ENCODE measurements at places on chromosomes 7 and 10.
A peak's percentile ranks its signal among the peaks of the same experiment; 100 is the strongest.

DNA sequence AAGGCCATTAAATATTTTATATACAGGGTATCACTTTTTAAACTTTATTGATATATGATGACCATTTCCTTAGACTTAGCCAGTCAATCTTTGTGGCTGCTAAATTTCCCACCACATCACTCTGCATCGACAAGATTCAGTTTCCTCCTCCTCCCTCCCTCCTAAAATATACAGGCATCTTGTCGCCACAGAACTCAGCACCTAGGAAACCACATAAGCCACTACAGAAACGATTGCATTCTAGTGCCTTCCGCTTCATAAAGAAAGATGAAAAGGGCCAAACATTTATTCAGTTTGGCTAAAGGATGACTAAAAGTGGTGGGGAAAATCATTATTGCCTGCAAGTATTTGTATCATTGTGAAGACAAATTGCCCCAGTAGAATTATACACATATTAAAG is 30.7 kb downstream of the ERCC6 start:
- peak; percentile 3 for DNase-seq

DNA sequence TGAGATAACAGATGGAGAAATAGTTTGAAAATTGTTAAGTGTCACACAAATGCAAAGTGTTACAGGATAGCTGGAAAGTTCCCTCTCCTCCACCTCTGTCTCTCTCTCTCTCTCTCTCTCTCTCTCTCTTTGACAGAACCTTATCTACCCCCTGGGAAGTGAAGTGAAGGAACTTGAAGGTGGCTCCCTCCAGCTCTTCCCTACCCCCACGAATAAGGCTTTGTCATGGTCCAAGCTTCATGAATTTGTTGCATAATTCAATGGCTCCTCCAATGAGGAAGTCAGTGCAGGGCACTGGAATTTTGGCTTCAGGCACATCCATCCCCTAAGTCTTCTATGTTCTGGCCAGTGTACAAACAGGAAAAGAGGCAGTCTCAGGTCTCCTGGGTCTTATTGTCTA is 66.4 kb downstream of the CDHR3 start:
- DNase-seq: no peak

- no peak for DNase-seq
Observed at GRCh38 chr10:72020914-72021809, 57.0 kb downstream of the CHST3 start.

- no peak for DNase-seq
Observed at GRCh38 chr7:574661-575395, 55.2 kb upstream of the PDGFA start.

DNA sequence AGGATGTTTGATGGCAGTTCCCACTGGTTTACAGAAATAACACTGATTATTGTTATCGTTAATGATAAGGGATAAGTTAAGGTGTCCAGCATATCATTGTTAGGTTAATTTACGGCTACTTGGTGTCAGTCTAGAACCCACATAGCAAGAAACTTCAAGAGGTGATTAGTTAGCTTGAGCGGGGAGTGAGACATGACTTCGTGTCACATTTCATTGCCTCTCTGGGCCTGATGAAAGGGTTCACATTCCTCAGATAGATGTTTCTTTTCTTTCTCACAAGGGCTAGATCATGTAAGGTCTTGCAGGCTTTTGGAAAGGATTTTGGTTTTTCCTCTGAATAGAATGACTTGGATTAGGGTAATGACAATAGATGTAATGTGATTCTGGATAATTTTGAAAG is 26.7 kb downstream of the WAC start:
- no peak for DNase-seq

DNA sequence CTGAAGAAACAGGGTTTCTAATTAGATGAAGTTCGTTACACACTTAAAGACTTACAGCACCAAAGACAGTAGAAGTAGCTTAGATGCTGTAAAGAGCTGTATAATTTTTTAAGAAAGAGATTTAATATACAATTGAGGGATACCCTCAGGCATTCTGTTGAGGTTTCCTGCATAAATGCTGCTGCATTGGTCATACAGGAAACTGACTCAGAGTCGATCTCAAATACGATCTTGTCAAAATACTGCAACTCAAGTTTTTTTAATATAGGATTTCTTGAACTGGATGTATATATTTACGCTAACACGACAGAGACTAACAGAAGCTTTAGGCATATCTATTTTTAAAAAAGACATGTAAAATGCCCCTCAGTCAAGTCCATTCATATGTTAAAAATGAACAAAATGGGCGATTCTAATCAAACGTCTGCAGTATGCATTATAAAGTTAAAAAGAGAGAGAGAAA is 2.4 kb upstream of the ARID5B start:
- no peak for DNase-seq

DNA sequence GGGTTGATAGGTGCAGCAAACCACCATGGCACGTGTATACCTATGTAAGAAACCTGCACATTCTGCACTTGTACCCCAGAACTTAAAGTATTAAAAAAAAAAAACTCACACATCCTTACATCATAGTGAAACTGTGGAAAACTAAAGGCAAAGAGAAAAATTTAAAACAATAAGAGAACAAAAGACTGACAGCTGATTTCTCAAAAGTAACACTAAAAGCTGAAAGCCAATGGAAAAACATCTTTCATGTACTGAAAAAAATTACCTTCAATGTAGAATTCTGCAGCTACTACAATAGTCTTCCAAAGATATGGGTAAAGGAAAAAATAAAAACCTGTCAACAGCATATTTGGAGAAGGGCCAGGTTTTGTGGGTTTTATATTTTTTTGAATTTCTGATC is 729.1 kb upstream of the NRP1 start:
- DNase-seq: no peak

- no peak for DNase-seq
Observed at GRCh38 chr10:76428551-76429367, 997.3 kb downstream of the LRMDA start.

DNA sequence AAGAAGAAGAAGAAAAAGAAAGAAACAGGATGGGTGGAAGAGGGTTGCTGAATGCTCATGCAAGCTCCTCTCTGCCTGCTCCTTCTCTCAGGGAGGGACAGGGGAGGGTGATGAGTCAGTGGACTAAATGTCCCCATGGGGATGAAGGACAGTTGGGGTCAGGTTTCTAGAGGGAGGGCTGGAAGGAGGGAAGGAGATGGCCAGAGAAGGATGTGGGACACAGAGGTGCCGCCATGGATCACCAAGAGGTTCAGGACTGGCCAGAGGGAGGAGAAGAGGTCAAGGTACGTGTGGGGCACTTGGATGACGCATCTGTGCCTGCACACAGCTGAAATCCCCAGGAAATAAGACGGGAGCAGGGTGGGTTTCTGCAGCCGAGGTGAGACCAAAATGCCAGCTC is 88.9 kb upstream of the GTF2I start:
- no peak for DNase-seq

DNA sequence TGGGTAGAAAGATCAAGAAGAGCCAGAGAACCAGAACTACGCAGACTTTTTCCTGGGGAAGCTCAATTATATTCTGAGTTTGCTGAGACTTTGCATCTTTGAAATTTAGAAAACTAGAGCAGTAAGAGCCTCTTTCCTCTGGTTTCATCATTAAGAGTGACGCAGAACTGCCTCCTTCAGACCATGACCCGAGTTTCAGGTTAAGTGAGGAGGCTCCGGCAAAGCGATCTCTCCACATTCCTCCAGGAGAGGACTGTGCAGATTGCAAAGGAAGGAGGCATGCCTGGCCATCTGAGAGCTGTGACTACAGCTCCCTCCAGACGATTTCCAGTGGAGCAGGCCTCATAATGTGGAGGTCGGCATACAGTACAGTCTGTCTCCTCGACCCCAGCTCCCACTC is 115.8 kb upstream of the LANCL2 start:
- no peak for DNase-seq

- no peak for DNase-seq
Observed at GRCh38 chr10:48507933-48508790, 96.7 kb downstream of the ARHGAP22 start.

DNA sequence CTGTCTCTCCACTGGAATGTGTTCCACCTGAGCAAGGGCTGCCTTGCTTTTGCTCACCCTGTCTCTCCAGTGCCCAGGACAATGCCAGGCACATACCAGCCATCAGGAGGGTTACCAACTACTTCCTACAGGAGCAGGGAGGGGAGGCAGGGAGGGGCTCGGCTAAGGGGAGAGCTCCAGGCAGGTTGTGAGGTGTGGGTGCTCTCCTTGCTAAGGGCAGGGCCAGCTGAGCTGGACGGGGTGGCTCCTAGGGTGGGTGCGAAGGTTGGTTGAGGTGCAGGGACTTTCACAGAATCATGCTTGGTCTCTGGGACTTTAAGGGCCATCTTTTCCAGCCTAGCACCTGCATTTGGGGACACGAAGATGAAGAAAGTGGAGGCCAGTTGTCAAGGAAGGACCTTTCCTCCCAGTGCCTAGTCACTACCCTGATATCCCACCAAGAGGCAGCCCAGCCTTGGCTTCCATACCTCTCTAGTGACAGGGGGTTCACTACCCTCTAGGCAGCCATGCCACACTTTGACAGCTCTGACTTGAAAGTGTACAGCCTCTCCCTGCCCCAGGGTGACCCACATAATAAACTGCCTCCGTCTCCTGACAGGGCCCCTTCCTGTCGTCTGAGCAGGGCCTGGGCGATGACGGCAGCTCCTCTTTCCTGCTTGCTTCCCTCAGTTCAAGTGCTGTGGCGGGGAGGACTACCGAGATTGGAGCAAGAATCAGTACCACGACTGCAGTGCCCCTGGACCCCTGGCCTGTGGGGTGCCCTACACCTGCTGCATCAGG is 46.5 kb downstream of the TSPAN15 start:
- DNase-seq: peak; percentile 26

DNA sequence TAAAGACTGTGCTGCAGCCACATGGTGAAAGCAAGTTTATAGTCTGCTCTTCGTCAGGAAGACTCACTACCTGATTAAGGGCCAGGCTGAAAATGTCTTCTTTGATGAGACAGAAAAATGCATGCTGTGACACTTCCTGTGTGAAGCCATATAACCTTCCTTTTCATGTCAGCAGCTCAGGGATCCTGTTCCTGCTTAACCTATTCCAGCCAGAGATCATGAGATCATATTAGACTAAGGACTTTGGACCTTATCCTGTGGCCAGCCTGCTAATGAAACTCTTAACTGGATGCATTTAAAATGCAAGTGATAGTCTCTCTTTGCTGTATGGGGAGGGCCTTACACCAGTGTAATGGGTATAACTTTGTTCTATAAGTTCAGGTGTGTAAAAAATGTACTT is 165.2 kb downstream of the PTEN start:
- no peak for DNase-seq

DNA sequence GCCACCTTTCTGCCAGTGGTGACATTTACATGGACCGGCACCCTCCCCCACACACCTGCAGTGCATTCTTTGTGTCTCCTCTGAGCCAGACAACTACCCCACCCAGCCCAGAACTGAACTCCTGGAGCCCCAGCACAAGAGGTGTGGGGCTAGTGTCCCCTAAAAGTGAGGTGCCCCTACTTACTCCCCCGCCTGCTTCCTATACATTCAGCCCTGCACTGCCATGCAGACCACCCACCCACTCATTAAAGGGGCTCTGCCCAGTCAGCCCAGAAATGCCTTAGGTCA is 1.9 kb downstream of the SAP25 start:
- DNase-seq: no peak

DNA sequence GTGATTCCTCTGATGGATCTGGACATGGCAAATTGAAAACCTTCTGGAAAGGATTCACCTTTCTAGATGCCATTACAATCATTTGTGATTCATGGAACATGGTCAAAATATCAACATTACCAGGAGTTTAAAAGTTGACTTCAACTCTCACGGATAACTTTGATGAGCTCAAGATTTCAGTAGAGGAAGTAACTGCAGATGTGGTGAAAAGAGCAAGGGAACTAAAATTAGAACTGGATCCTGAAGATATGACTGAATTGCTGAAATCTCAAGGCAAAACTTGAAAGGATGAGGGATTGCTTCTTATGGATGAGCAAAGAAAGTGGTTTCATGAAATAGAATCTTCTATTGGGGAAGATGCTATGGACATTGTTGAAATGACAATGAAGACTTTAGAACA is 293.6 kb downstream of the ARHGAP12 start:
- DNase-seq: no peak

GRCh38 chr10:72263613-72264241 is 10.0 kb upstream of the DDIT4 start:
- DNase-seq: peak; percentile 21

DNA sequence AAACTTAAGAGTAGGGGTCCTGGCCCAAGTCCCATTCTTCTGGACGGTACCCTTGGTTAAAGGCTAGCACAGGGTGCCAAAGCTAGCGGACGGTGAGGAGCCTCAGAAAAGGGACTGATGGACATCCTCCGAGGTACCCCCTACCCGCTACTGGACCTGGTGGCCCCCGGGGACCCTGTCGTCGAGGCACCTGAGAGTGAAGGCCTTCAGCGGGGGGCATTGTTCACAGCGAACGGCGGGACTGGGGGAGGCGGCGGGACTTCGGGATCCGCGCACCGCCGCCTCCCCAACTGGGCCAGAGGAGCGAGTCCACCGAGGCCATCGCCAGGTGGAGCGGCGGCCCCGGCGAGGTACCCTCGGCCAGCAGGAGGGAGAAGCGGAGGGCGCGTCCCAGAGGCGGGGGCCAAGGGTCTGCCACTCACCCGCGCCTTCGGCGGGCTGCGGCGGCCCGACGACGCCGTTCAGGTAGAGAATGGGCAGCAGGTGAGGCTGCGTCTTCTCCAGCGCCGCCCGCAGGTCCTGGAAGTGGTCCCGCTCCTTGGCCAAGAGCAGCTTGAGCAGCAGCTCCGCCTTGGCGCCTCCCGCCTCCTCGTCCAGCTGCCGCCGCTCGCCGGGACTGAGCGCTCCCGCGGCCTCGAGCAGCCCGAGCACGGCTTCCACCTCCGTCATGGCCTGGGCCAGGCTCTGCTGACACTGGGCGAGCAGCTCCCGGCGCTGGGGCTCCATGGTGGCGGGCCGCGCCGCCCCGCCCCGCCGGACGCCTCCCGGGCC is 575 bp downstream of the DLG5 start:
- no peak for DNase-seq

- DNase-seq: no peak
Observed at GRCh38 chr10:44004913-44005787, 356.5 kb upstream of the ZNF32 start.

GRCh38 chr10:2786251-2786650 is 281.1 kb upstream of the PFKP start:
- DNase-seq: no peak

- no peak for DNase-seq
Observed at GRCh38 chr10:124870854-124871425, 69.3 kb downstream of the ABRAXAS2 start.

GRCh38 chr7:102387064-102387463 is 9.1 kb upstream of the PRKRIP1 start:
- no peak for DNase-seq

DNA sequence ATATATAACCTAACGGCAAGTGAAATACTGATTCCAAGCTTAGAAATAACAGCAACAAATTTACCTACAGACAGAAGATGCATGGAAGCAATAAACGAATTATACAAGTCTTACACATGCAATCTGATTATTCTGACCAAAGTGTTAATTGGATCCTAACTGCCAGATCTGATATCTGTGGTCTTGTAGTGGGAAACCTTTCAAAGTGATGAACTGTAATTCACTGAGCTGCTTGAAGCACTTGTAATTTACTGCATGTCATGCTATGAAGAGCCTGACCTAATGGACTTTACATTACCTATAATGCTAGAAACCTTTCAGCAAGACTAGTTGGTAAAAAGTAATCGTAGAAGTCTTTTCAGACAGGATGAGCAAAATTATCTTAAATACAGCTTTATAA is 205.6 kb downstream of the FOXP2 start:
- DNase-seq: no peak

Measured in T-helper 22 cell (primary cell).